ENCODE measurements at places on chromosomes 5 and 9.

DNA sequence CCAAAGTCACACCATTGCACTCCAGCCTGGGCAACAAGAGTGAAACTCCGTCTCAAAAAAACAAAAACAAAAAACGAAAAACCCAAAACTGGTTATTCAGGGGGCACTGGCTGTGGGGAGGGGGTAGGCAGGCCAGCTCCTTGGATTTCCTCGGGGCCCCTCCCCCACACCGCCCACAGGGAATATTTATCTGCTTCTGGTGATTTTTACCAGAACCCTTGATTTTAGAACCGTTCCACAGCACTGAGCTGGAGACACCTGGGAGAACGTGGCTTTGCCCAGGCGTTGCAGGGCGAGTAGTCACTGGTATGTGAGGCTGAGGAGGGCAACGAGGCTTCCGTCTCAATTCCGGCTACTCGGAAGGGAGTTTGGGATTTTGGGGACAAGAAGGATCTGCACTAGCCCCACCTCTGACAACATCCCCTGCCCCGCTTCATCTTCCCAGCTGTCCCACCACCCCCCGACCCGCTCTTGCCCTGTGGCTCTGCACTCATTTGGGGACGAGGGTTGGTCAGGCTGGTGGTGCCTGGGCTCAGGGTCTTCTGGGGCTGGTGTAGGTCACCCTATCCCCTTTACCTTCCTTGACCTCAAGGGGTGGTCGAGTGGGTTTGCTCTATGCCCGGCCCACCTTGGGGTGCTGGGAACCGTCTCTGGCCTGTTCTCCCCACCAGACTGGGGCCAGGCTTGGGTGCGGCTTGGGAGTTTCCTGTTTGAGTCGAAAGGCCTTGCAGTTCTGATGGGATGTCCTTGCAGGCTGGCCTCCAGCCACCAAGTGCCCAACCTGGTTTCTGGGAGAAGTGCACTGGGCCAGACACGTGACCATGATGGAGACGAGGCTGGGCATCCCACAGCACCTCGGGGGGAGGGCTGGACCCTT, 3.5 kb downstream of the AHRR start:
- no peak for DNase-seq

GRCh38 chr5:123112196-123112595, 23.2 kb downstream of the PRDM6 start:
- no peak for DNase-seq

DNA sequence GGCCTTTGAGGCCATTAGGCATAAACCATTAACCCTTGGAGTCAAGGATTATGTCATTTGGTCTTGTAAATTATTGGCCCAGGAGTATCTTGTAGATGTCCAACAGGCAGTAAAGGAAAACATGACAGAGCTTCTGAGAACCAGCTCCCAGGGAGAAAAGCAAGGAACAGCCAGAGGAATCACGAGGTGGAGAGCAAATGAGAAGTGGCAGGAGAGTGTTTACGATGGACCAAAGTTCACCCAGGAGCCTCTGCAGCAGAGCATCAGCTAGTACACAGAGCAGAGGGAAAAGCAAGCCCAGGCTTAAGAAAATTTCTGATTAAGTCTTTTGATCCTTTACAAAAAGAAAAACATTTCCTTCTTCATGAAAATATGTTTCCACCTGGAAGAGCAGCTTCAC, 206.2 kb downstream of the NDUFS4 start:
- DNase-seq = no peak

DNA sequence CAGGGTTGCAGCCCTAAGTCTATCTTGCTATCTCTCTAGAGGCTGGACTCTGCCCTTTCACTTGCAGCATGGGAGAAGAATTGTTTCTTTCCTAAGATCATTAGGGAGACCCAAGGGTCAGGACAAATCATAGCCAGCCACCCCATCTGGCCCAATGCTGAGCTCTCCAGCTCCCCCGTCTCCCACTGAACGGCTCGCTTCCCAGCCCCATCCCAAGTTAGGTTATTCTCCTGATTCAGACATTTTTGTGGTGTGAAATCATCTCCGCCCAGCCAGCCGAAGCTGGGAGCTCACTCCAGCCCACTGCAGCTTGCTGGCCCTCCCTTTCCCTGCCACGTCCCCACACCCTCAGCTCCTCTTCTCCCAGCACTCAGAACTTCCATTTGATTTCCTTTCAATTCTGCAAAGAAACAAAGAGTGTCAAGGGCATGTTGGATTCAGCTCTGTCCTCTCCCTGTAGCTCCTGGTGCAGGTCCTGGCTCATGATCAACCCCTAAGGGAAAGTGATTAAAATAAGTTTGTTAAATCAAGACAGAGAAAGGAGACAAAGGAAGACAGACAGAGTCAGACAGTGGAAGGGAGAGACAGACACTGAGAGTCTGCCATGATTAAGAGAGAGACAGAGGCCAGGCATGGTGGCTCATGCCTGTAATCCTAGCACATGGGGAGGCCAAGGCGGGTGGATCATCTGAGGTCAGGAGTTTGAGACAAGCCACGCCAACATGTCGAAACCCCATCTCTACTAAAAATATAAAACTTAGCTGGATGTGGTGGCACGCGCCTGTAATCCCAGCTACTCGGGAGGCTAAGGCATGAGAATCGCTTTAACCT, 12.6 kb upstream of the SPARC start:
- peak; percentile 20 for DNase-seq

DNA sequence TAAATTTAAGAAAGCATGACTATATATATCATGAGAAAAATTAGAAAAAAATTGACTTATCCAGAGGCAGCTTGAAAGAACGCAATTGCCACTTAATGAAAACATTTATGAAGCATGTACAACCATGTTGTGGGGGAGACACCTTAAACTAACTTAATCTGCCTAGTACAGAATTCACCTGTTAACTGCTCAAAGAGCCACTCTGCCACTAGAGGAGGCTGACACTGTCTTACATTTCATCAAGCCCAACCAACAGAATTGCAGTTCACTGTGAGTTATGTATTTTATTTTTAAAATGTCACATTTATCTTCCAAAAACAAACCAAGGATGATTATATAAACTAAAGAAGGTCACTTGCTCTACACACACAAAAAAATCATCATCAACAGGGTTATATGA, 252.9 kb downstream of the MLLT3 start:
- DNase-seq = no peak

GRCh38 chr5:120538149-120538548, 74.0 kb downstream of the PRR16 start:
- no peak for DNase-seq

- no peak for DNase-seq
These were observed 372.1 kb downstream of the NTRK2 start for GRCh38 chr9:85041466-85042137.

GRCh38 chr9:116212986-116213692, 59.5 kb downstream of the PAPPA start:
- no peak for DNase-seq

DNA sequence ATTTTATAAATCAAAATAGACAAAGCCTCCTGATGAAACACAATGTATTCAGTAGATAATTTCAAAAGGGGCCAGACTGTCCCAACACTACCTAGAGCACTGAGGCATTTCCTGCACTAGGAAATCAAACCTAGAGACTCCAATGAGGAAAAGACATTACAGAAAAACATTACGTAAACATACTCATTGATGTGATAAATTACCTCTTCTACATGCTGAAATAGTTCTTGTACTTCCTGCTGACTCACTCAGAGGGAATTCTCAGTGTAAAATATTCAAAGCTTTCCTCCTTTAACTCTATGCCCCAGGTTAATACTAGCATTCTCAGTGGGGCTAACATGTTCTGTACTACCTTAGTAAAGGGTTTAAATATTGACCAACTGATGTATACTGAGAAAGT, 178.0 kb downstream of the ESM1 start:
- no peak for DNase-seq

GRCh38 chr5:100860407-100860806, 42.7 kb downstream of the ST8SIA4 start:
- DNase-seq = no peak

DNA sequence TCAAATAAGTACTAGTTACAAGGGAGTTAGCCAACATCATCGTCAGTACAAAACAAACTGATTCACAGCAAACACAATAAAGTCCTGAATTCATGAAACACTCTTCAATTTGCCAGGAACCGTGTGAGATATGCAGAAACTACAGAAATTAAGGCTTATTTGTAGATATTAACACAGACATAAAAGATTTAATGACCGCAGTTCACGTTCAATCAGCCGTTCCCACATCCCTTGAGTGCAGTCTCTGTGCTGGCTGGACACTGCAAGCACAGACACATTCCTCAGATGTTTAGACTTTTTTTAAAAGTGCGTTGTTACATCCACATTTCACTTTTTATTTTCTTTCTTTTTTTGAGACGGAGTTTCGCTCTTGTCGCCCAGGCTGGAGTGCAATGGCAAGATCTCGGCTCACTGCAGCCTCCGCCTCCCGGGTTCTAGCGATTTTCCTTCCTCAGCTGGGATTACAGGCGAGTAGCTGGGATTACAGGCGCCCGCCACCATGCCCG, 566 bp upstream of the CEP78 start:
- no peak for DNase-seq

- no peak for DNase-seq
These were observed 1.1 kb downstream of the CFAP90 start for GRCh38 chr5:7849681-7850394.

- DNase-seq = no peak
These were observed 49.0 kb upstream of the DPYSL3 start for GRCh38 chr5:147558826-147559225.

DNA sequence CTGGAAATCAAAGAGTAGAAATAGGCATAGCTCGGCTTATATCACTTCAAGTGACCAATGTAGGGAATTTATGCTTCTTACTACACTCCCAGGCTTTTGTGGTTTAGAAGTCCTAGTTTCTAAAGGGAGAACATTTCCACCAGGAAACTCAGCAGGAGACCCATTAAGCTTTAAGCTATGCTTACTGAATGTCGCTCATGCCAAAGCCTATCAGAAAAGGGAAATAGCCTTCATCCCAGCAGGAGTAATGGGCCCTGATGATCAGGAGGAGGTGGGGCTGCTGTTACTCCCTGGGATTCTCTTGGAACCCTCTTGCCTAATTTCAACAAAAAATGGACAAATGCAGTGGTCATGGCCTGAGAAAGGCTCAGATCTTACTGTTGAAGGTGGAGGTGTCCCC, 54.5 kb upstream of the SEMA6A start:
- no peak for DNase-seq

GRCh38 chr9:86637515-86637914, 283.3 kb upstream of the TUT7 start:
- peak; percentile 18 for DNase-seq

DNA sequence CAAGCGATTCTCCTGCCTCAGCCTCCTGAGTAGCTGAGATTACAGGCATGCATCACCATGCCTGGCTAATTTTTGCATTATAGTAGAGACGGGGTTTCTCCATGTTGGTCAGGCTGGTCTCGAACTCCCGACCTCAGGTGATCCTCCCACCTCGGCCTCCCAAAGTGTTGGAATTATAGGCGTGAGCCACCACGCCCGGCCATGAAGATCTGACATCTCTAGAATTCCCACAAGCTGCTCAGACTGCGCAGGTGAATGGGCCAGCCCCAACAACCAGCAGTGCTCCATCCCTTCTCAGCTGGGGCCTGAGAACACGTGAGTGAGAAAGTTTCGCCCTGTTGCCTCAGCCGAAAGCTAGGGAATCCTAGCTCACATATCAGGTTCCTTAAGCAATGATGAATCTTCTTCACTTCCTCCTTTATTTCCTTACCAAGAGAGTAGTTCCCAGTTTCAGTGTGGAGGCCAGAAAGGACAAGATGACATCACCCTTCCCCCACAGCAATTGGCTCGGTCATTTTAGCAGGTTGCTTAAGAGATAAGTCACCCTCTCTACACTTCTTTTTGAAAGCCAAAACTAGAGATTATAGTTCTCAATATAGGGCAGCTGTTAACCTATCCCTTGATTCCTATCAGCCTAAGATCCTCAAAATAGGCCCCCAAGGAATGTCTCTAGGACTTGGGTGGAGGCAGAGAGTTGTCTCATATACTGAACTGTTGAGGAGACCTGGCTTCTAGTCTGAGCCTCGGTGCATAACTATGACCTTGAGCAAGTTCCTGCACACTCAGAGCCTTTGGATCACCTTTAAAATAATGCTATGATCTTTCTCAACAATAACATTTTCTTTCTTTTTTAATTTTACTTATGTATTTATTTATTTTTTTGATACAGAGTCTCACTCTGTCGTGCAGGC, 23.9 kb upstream of the PPP2CA start:
- peak; percentile 19 for DNase-seq

- no peak for DNase-seq
These were observed 304.1 kb downstream of the CWC27 start for GRCh38 chr5:65072850-65073249.

DNA sequence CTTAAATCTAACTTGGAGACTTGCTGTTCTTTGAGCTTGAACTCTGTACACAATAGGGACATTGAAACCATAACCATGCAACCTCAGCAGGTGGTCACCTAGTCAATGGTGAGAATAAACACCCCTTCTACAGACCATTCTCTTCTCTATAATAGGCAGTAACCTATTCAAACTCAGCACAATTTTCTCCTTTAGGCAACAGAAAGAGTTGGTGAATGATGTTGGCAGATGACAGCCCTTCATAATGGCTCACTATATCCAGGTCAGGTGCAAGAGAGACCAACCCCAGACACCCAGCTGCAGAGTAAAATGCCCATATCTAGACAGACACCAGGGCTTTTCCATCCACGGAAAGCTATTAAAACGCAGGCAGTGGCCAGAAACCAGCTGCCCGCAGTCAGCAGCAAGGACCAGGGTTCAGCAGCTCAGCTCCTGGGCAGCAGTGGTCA, 106.7 kb downstream of the SERINC5 start:
- DNase-seq = peak; percentile 65

DNA sequence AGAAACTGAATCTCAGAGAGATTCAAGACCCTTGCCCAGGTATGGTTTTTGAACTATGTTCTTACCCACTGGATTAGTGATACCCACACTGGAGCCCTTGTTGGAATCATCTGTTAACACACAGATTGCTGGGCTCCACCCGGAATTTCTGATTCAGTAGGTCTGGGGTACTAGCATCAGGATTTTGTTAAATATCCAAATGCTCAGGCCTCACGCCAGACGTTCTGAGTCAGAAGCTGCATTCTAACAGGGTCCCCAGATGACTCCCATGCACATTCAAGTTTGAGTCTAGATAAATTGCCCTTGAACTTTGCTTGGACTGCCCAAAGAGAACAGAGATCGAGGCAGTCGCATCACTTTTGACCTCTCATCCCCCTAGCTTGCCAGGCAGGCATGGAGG, 182.0 kb upstream of the WWC1 start:
- no peak for DNase-seq

DNA sequence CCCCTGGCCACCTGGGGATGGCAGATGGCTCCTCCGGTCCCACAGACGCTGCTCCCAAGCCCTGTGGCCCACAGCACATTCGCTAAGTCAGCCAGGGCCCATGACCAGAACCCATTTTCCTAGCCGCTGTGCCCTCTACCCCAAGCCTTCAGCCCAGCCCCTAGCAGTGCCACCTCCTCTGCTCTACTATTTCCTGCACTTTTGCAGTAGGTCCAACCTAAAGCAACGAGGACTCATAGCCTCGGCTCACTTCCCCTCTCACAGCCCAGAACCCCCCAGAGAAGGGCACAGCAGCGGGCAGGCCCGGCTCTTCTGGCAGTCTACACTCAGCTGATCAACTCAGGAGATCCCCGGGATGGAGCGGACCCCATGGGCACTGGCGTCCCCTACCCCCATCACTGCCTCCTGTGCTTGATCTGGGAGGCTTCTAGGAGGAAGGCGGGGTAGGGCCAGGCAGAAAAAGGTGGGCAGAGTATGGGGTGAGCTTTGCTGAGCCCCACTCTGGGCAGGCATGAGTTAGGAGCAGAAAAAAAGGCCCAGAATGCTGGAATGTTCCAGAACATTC, 111.2 kb downstream of the ZNF354C start:
- no peak for DNase-seq

All from C1 segment of cervical spinal cord (tissue), 14 donors.